Tracheal epithelial cell (primary cell): ENCODE measurements at places on chromosomes 12 and 14. TPM values are rescaled to one million over a fixed set of nuclear protein-coding genes. Genes with fewer than 3 reads are reported as not detected.

The SLC4A8 gene
- 0.43 and 0.48 TPM in 2 replicates for total RNA-seq

The KCNA5 gene
- not detected in 2 replicates for total RNA-seq

The SDS gene
- total RNA-seq = not detected in 2 replicates

The KERA gene
- total RNA-seq = not detected in 2 replicates

The SIRT4 gene
- 0.96 and 3.2 TPM in 2 replicates for total RNA-seq

The NANOG gene
- not detected in 2 replicates for total RNA-seq

The NFATC4 gene
- total RNA-seq = 10.6 and 17.3 TPM in 2 replicates

The CHGA gene
- not detected in 2 replicates for total RNA-seq

The GNS gene
- total RNA-seq = 101 and 120 TPM in 2 replicates

The PPP4R3A gene
- 60.5 and 92.3 TPM in 2 replicates for total RNA-seq

The INSM2 gene
- total RNA-seq = not detected in 2 replicates
